T-helper 2 cell (primary cell): ENCODE measurements at places on chromosomes 7 and 10.

DNA sequence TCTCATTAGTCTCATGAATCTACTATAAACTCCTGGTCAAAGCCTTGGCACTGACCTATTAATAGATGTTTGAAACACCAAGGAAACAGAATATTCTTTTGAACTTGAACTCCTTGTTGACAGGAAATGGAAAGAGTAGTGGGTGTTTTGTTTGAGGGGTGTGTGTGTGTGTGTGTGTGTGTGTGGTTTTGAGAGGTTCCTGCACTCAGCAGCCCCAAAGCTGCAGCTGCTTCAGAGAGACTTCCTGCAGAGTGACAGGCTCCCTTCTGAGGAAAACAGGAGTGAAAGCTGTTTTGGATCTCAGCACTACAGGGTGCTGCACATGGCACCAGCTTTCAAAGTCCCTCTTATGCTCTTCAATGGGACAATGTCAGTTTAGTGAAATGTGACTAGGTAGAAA lies 546.5 kb upstream of the STEAP1 start:
- DNase-seq = no peak

DNA sequence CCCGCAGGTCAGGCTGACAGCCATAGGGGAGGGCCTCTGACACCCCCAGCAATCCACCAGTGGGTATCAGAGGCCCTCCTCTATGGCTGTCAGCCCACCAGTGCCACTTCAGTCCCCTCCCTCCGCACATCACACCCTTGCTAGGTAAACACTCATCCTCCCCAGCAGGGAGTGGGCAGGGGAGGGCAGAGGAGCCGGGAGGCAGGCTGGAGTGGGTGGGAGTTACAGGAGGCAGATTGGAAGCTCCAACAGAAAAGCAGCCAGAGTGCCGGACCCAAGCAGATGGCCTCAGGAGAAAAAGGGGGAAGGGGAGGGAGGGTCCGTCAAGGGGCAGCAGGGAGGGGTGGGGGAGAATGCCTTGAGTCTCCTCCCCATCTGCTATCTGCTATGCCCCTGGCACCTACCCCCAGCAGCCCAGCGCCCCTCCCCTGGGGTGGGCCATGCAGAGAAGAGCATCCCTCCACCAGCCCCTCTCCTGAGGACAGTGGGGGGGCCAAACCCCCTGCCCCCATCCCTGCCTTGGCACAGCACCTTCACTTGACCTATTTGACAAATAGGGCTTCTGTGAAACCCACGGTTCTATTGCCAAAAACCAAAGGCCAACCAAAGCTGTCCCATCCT lies 2.4 kb downstream of the RASGEF1A start:
- no peak for DNase-seq

DNA sequence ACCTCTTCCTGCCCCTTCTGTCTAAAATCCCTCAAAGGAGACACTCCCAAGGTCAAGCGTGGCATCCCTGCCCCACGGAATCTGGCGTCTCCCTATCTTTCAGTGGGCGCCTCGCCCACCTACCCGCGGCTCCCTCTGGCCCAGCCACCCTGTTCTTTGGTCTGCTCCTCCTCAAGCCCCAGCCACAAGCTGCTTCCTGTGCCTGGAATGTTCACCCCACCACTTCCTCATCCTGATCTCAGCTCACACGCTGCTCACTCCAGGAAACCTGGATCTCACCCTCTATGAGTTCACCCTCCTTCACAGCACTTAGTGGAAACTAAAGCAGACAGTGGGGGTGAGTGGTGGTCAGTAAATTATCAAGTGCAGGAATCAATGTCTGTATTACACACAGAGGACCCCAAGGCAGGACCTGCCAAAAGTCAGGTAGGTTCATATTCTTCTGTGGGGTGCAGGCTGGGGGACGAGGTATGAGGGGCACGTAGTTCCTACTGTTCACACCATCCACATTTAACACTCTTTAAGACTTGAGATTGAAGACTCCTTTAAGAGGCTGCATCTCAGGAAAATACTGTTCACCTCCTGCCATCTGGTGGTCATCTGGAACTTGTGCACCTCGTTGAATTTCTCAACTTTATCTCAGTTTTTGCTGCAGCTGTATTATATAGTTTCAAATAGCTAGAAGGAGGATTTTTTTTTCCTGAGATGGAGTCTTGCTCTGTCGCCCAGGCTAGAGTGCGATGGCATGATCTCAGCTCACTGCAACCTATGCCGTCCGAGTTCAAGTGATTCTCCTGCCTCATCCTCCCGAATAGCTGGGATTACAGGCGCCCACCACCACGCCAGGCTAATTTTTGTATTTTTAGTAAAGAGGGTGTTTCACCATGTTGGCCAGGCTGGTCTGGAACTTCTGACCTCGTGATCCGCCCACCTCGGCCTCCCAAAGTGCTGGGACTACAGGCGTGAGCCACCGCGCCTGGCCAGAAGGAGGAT lies 166.6 kb downstream of the ARHGAP21 start:
- peak; percentile 58 for DNase-seq

DNA sequence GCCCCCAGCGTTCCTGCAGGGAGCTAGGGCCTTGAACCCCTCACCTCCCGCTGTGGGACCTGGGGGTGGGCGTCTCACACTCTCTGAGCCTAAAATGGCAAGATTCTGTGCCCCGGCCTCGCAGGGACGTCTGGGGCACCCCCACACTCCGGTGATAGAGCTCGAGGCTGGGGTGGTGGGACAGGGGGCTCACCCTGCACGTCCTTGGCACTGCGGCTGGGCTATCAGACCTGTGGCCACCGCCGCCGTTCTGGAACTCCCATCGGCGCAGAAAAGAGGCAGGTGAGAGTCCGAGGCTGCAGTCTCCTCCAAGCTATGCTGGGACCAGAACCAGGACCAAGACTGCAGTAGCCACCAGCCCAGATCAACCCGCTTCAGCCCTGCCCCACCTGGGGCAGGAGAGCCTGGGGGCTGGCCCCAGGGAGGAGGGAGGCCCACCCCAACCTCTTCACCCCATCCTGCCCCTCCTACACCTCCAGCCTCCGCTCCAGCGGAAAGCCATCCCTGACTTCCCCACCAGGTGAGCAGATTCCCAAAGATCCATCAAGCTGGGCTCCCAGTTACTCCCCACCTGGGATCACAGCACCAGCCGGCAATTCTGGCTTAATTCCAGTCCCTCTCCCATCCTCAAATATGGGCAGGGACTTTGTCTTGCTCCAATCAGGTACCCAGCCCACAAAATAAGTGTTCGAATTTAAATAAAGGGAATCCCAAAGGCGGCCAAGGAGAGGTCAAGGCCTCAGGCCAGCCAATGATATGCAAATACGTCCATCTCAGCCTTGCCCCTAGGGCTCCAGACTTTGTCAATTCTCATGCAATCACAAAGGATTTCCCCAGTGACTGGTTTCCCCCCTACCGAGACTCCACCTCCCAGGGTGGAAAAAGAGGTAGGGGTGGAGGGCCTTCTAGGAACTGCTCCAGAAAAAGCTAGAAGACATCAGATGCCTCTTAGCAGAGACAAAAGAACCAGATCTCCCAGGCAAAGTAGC lies 16.4 kb downstream of the TNRC18 start:
- DNase-seq = no peak

DNA sequence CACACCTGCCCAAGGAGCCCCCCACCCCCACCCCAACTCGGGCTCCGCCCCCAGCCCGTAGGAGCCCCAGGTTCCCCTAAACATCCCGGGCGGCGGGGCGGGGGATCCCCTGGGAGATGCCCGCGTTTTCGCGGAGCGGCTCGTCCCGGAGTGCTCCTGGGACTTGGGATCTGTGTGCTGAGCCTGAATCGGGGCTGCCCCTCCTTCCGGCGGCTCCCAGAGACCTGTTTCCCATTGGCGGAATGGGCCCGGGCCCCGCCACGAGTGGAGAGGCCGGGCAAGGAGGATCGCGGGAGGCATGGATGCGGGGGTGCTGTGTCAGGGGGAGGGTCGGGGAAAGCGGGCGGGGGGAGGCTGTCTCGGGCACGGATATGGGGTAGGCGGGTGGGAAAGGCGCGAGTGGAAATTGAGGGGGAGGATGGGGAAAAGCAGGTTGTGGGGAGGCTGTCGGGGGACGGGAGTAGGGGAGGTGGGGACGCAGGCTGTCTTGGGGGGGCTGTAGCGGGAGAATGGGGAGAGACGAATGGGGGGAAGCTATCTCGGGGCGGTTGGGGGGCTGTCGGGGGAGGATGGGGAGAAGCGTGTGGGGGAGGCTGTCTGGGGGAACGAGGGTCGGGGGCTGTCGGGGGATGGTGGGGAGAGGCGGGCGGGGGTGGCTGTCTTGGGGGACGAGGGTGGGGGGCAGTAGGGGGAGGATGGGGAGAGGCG lies 572 bp upstream of the BHLHA15 start:
- DNase-seq = no peak

DNA sequence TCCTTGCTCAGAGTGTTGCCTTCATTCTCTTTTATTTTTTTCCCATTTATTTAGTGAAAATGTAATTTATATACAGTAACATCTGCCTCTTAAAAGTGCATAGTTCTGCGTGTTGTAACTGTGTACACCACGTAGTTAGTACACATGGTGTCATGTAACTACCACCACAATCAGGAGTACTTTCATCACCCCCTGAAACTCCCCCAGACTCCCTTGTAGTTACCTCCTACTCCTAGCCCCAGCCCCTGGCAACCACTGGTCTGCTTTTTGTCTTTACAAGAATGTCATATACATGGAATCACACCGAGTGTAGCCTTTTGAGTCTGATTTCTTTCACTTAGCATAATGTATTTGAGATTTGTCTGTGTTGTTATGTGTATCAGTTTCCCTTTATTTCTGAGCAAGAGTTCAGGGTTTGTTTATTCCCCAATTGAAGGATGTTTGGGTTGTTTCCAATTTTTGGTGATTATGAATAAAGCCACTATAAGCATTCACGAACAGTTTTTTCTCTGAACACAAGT lies 50.6 kb downstream of the GRK5 start:
- no peak for DNase-seq

GRCh38 chr7:30226614-30227268 lies 57.7 kb upstream of the ZNRF2 start:
- no peak for DNase-seq

DNA sequence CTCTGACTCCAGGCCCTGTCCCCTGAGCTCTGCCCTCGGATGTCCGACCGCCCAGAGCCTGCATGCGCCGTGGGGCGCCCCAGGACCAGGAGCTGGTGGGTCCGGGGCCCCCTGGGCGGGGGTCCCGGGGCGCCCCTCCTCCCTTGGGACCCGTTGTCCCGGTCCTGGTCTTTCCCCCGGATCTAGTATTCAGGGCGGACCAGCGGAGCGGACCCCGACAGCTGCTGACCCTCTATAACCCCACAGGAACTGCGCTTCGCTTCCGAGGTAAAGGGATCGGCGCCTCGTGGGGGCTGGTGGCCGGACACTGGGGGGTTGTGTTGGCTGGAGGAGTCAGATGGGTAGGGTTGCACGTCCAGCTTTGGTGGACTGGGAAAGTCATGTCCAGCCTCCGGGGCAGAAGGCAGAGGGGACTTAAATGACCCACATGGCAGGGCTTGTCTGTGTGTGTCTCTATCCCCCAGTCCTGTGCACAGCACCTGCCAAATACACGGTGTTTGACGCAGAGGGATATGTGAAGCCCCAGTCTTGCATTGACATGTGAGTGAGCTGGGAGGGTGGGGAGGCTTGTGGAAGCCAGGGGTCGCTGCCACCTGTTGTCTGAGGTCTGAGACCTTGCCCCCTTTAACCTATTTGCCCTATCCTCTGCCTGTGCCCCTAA lies 520 bp downstream of the MOSPD3 start:
- DNase-seq = peak; percentile 54

GRCh38 chr7:134051020-134051419 lies 76.1 kb upstream of the LRGUK start:
- DNase-seq = no peak

DNA sequence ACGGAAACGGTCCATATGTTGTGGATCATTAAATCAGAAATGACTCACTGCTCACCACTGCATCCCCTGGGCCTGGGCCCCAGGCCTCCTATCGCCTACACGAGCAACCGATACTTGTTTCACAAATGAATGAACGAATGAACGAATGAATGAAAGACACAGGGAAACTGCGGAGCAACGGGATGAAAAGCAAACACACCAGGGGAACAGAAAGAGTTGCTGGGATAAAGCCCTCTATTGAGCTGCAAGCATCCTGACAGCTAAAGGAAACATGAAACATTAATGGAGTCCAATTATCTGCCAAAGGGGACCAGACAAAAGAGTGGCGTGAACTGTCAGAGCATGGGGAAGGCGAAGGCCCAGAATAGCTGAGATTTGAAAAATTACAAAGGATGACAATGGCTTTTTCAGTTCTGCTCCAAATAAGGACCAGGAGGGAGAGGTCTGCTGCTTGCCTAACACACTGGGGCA lies 92.1 kb downstream of the GRB10 start:
- DNase-seq = no peak

GRCh38 chr10:48579251-48579960 lies 25.5 kb downstream of the ARHGAP22 start:
- DNase-seq = no peak

- no peak for DNase-seq
Observed at GRCh38 chr7:134804351-134804750, 24.9 kb downstream of the CALD1 start.

- no peak for DNase-seq
Observed at GRCh38 chr7:35702541-35702940, 7.6 kb upstream of the HERPUD2 start.

- DNase-seq = no peak
Observed at GRCh38 chr7:70104243-70104642, 506.0 kb downstream of the AUTS2 start.

DNA sequence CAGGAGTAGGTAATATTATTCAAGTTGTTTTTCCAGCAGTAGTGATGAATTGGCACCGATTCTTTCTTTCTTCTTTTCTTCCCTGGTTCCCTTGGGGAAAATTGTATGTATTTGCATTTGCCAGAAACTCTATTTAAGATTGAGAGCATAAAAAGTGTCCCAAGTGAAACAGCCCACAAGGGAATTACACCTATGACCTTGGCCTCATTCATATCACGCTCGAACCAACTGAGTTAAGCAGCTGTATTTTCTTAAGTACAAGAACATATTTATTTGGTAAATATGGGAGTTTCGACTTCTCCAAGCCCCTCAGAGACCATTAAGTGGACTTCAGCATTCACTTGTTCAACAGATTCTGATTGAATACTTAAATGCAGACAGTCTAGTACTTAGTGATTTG lies 54.1 kb upstream of the MET start:
- DNase-seq = no peak

- no peak for DNase-seq
Observed at GRCh38 chr7:128743112-128743772, 4.1 kb downstream of the CALU start.

DNA sequence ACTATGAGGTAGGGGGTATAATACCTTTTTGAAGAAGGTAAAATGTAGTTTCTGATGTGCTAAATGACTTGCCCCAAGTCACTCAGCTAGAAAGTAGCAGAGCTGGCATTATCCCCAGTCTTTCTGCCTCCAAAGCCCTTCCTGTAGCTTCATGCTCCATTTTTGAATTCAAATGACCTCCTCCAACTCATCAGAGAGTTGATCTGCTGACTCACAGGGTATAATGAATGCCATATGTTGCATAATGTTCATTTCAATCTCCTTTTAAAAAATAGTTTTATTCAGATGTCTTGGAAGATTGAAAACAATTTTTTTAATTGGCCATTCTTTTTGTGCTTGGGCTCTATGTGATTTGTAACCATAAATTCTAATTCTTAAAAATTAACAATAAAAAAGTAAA lies 272.8 kb upstream of the IMMP2L start:
- DNase-seq = no peak
